AG08395 (cell line): ENCODE measurements at places on chromosomes 3 and 15.
A peak's percentile ranks its signal among the peaks of the same experiment; 100 is the strongest.

- no peak for DNase-seq
Observed at GRCh38 chr3:120683671-120684301, 1.7 kb upstream of the HGD start.

- no peak for DNase-seq
Observed at GRCh38 chr15:51754267-51754666, 2.9 kb downstream of the TMOD2 start.

GRCh38 chr3:142940472-142940871 lies 23.0 kb downstream of the PAQR9 start:
- no peak for DNase-seq

DNA sequence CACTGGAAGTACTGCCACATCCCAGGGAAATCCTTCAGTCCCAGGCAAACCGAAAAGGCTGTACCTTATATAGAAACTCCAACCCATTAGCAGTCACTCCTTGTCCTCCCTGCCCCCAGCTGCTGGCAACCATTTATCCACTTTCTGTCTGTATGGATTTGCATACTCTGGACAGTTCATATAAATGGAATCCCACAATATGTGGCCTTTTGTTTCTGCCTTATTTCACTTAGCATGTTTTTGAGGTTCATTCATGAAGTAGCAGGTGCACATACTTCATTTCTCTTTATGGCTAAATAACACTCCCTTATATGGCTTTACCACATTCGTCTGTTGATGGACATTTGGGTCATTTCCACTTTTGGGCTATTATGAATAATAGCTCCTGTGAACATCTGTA lies 51.6 kb upstream of the CMTM8 start:
- DNase-seq = no peak

DNA sequence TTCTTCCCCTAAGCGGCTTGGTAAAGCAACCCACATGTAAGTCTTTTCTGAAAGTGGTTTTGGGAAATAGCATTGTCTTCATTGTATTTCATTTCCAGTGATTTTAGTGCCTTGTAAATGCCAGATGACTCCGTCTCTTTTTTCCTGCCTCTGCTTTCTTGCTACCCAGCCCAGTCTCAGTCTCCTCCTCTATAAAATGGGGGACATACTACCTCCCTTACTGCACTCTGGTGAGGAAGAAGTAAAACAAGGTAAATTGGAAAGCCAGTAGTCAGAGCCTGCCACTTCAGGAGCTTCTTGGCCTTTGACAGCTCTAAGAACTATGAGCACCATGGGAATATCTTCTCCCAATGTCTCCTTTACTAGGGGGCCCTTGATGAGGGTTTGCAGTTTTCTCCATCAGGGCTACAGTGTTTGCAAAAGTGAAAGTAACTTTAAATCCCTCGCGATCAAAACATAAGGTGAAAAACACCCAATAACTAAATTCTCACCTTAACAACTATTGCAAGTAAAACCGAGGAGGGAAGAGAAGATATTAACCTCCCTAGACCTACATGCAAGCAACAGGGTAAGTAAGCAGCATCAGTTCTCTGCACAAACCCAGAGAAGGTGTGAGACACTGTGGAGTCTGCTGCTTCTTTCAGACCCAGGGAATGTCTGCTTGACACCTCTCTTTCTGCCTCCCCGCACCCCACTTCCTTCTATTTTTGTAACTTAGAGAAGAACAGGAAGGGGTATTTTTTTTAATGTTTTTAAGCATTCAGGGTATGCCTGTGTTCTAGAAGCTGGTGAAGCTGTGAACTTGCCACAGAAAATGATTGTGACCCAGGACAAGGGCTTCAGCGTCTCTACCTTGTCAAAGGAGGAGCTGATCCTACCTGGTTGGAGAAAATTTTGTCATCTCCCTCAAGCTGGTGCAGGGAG lies 159.1 kb upstream of the EOMES start:
- DNase-seq = no peak

- DNase-seq = peak; percentile 92
Observed at GRCh38 chr3:42179110-42179725, 86.8 kb downstream of the CCK start.

DNA sequence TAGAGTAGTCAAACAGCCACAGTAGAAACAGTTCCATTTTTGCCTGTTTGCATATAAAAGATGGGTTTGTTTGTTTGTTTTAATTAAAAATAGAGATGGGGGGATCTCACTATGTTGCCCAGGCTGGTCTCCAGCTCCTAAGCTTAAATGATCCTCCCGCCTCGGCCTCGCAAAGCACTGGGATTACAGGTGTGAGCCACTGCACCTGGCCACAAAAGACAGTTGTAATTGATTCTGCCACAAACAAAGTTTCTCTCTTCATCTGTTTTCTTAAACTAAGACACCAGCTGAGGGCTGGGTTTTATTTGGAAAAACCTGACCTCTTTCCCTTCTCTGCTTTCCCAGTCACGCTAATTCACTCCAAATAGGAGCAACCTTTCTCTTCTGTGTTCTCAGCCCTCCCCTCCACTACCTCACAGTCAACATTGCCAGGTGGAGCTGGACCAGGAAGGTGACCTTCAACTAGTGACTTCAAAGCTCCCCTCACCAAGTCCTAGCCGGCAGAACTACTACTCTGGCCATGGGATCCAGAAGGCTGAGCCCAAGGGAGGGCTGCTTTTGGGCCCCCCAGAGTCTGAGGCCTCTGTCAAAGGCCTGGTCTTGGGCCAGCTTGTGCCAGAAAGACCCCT lies 1.5 kb upstream of the IDH2 start:
- DNase-seq = no peak
